ENCODE measurements at places on chromosomes 2 and 18.

DNA sequence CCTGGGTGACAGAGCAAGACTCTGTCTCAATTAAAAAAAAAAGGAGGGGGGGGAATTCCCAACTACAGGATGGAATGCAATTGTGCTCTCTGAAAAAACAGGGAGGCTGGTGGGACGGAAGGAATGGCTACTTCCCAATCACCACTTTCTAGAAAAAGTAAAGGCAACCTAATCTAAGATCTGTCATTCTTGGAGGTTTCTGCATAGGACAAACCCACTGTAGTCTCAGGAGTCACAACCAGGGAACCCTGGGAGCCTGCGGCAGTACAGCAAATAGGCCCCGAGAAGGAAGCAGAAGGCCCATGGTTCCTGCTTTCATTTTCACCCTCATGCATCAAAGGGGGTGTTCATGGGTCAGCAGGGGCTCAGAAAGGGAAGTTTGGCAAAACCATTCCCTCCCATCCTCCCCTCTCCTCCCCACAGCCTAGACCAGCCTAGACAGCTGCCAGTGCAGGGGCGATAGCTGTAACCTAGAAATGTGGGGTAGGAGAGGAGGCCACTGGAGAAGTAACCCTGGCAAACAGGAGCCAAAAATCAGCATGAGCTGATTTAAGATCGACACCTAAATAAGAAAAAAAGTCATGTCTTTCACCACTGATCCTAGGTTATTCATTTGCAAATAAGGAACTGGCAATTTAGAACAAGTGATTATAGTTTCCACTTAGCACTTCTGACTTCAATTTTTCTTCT lies 48.0 kb downstream of the TRABD2A start:
- no peak for DNase-seq

GRCh38 chr18:8005870-8006569 lies 438.9 kb downstream of the PTPRM start:
- DNase-seq = no peak

DNA sequence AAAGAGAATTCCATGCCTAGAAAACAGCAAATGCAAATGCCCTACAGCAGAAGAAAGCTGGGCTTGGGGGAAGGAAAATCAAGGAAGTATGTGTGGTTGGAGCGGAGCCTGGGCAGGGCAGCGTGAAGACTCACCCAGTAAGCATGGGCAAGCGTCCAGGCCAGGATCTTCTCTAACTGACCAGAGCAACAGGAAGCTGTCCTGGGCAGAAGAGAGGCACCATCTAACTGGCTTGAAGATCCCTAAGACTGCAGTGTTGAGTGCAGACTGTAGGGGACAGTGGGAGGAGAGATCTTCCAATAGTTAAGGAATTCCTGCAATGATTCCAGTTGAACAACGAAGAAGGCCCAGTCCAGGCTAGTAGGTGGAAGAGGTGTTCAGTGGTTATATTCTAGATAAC lies 57.9 kb downstream of the NXPH2 start:
- no peak for DNase-seq

- no peak for DNase-seq
Observed at GRCh38 chr2:194486326-194486725, 1170.7 kb upstream of the SLC39A10 start.

DNA sequence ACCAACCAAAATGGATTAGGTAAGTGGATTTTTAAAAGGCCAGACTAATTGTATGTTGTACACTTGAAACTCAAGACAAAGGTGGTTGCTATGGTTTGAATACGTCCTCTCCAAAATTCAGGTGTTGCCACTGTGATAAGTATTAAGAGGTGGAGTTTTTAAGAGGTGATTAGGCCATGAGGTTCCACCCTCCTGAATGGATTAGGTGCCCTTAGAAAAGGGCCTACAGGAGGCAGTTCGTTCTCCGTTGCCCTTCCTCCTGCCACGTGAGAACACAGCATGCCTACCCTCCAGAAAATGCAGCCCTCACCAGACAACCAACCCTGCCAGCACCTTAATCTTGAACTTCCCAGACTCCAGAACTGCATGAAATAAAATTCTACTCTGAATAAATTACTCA lies 51.2 kb downstream of the CHMP3 start:
- DNase-seq = no peak

DNA sequence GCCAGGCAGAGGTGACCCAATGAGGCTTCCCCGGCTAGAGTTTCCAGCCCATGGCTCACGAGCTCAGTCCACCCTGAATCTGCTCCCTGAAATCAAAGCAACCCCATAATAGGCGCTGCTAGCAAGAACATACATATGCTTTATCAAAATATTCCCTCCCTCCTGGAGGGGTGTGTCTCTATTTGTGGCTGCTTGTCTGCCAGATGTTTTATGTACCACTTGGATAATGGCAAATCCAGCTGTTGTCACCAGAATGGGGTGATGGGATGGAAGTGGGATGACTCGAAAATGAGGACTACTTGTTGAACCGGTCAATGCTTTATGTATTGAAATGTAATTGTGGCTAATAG lies 152.0 kb downstream of the GALNT14 start:
- DNase-seq = no peak

GRCh38 chr18:12159446-12159845 lies 65.8 kb downstream of the ANKRD62 start:
- DNase-seq = no peak
